Iris pigment epithelial cell (primary cell): ENCODE measurements at places on chromosomes 1 and 21.

DNA sequence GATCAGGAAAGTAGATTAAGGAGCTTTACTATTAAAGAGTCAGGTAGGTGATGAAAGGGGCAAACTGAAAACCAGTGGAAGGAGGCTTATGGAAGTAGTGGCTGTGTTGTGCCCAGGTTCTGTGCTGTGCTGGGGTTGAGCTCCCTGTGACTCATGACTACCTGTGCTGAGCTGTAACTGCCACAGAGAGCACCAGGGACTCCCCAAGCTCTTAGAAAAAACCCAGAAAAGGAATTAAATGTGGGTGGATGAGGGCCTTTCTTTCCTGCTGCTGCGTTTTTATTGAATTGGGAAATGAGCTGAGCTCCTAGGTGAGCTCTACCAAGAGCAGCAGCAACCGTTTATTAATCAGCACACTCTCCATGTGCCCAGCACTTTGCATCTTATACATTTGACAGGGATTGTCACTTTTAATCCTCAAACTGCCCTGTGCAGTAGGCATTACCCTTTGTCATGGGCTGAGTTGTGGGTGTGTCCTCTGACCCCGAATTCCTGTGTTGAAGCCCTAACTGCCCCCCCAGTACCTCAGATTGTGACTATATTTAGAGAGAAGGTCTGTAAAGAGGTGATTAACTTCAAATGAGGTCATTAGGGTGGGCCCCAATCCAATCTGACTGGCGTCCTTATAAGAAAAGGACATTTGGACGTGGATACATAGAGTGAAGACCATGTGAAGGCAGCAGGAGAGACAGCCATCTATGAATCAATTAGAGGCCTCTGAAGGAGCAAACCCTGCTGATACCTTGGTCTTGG is 65.4 kb downstream of the AK4 start:
- DNase-seq: no peak

- no peak for DNase-seq
These were observed 3.3 kb upstream of the TBX15 start for GRCh38 chr1:118991448-118991847.

- DNase-seq: no peak
These were observed 28.2 kb downstream of the UTS2 start for GRCh38 chr1:7824701-7825100.

GRCh38 chr1:111599781-111600693 is 19.6 kb upstream of the RAP1A start:
- DNase-seq: peak; percentile 41

DNA sequence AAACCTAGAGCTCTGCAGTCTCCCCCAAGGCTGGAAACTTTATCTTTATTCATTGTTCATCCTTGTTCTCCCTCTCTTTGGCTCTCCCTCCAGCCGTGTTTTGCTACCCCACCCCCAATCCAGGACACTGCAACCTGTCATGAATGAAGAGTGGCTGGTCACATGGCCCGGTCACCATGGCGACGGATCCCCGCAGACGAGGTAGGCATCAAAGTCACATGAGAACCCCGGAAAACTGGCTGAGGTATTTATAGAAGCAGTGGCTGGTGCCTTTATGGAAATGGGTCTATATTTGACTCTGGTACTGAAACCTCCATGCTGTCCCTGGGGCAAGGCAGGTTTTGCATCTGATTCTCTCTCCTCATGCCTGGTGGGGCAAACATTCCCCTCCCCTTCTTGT is 13.4 kb upstream of the SLC6A17 start:
- DNase-seq: no peak
